ENCODE measurements at places on chromosomes 16 and 17.
A peak's percentile ranks its signal among the peaks of the same experiment; 100 is the strongest.

DNA sequence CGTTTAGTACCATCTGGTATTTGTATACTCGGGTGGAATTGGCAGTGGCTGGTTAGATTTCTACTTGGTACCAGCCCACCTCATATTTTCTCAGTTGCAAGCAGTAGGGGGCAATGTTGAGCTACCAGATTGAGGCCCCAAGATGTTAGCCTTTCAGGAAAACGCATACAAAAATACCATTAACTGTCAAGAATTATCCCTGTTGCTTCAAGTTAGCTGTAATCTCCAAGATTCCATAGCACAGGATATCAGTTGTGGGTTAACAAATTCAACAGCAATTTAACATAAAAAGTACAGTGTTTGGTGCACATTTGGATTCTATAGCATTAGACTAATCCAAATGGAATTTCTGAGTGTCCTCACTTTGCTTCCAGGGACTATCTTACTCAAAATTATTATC is 188.2 kb downstream of the FTO start:
- DNase-seq, result no peak

- DNase-seq, result no peak
These were observed 14.0 kb downstream of the TMEM92 start for GRCh38 chr17:50288306-50288705.

GRCh38 chr17:56658648-56659047 is 65.1 kb downstream of the NOG start:
- DNase-seq, result no peak

DNA sequence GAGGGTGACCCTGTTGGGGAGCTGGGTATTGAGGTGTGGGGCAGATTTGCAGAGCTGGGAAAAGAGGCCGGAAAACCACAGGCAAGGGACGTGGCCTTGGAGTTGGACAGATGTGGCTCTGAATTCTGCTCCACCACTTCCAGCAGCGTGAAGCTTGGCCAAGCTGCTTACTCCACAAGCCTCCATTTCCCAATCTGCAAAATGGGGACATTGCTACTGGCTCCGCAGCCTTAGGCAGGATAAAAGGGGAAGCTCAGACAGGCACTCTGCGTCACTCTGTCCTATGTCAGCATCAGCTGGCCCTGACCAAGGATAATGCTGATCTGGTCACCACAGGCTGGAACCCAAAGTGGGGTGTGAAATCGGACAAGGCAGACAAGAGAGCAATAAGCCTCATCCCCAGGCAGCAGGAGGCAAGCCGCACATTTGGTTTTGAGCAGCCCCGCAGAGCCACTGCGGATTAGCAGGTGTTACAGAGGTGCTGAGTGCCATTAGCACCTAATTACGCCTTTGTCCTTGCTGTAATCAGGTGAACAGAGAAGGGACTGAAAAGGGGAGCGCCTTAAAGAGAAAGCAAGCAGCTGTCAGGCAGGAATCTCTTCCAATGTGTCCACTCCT is 54.8 kb downstream of the SDK2 start:
- DNase-seq, result no peak

DNA sequence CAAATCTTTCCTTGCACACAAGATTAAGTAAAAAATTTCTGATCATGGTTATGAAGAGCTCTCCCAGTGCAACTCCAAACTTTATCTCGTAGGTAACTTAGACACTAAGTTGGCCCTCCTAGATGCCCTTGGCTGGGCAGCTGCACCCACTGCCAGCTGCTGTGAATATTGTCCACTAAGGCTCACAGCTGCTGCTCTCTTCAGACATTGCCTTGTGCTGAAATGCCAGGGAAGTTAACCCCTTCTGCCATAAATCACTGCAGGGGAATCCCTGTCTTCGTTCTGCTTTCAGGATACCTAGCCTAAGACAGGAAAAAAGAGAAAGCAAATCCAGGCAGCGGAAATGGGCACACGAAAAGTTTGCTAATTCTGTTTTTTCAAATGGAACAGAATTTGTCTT is 106.4 kb downstream of the IRX5 start:
- DNase-seq, result no peak

- DNase-seq, result no peak
These were observed 17.8 kb upstream of the RPL38 start for GRCh38 chr17:74185571-74186185.

GRCh38 chr17:75250009-75250471 is 11.4 kb downstream of the GGA3 start:
- DNase-seq, result peak; percentile 79

- DNase-seq, result no peak
These were observed 42.1 kb downstream of the ABHD15 start for GRCh38 chr17:29524692-29525091.

GRCh38 chr16:56109205-56109604 is 82.1 kb upstream of the GNAO1 start:
- DNase-seq, result no peak

DNA sequence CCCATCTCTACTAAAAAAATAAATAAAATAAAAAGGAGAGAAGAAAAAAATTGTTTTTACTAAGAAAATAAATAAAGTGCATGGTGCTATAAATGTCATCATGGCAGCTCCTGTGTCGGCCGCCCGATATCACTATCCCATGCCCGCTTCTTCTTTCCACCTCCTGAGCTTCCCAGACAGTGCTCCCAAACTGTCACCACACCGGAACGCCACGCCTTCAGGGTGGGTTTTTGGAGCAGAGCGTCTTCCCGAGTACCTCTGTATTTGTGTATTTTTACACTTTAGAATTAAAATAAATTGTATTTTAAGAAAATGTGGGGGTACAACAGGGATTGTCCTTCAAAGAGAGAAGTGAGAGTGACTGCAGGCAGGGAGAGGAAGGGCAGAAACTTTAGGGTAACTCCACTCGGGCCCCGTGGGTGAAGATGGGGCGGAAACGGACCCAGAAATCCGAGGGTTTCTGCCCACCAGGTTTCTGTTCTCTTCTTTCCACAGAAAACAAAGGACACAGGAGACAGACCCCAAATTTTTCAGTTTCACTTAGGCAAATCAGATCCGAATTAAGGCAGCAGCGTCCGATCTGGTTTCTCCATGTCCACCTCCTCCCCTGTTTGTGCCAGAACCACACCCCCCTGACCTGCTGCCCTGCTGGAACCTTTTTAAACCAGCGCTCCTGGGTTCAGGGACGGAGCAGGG is 3.6 kb upstream of the ITGAX start:
- no peak for DNase-seq

DNA sequence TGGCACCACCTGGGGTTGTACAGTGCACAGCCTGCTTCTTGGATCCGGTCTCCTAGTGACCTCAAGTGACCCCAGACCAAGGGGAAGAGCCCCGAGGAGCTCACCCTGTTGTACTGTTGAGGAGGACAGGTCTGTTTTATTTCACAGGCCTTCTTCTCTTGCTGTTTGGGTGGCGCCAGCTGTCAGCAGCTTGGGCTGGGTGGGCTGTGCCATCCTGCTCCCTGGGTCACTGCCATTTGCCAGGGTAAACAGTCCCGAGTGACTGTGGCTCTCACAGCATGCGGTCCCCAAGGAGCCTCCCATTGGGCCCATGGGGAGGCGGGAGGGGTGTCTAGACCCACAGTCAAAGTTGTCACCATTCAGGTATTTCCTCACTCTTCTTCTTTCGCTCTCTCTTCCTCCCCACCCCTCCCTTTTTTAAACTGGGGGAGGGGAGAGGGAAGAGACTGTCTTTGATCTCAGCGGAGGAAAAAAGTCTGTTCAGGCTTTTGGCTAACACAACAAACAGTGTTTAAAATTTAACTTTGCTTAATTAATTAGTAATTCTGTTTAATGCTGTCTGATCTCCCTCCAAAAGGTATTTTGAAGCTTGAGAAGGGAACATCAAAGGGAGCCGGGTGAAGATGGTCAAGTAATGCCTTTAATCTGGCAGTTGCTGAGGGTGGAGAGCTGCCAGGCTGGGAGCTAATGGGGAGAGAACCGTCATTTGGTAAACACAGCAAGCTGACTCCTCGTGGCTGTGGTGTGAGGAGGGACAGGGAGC is 64.0 kb downstream of the SNX20 start:
- no peak for DNase-seq

DNA sequence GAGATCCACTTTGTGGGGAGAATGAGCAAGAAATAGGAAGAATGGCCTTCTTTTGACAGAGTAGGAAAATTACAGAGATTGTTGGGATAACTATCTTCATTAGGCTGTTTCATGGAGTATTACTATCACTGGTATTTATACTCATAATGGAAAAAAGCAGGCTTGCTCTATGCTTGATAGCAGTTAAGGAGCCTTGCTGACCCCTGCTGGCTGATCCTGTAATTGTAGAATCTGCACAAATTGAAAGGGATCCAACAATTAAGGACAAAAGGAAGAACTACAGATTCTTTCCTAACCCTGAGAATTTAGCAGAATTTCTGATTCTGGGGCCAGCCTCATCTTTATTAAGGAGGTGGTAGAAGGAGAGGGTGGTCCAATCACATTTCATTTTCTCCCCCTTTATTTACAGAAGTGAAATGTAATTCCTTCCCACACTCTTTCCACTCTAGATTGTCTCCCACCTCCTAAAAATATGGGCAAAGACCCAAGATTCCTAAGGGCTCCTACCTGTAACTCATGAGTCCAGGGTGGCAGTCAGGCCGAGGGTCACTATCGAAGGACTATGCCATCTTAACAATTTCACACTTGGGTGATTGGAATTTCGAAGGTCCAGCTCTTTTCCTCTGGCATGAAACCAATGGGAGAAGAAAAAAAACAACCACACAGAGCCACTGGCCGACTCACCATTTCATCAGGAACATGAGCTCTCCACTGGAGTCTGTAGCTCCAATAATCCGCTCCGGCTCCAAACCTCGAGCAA is 26.3 kb downstream of the NFE2L1 start:
- no peak for DNase-seq

DNA sequence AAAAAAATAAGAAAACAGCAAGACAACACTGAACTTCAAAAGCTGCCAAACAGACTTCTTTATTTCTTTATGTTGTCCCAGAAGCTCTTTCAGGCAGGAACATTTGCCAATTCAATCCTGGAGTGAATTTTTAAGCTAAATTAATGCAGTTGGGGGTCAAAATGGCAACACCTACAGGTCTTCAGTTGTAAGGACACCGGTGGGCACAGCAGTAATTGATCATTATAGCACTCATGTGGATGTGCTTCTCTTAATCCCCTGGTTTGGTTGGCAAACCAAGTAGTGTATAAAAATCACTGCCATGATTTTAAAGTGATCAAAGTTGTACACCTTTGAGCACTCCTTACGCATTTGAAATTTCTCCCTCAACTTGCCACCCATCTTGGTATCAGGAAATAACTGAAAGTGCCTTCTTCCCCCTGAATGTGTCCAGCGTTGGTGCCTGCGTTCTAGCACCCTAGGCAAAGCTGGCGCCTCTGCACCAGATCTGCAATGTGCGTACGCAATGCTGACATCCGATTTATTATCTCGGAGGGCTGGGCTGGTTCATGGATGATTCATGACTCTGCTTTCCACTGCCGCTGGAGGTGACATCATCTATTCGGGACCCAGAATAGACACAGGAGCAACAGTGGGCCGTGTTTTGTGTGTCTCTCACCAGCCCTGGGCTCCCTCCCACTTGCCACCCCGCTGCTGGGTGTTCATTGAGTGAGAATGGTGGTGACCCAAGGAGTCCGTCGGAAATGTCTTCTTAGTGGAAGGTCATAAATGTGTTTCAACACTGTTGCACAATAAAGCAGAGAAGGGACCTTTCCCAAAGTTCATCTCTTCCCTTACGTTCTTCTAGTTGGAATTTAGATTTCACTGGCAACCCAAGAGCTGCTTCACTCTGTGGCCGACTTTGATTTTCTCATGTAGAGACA is 203.4 kb downstream of the CCDC182 start:
- DNase-seq, result no peak

DNA sequence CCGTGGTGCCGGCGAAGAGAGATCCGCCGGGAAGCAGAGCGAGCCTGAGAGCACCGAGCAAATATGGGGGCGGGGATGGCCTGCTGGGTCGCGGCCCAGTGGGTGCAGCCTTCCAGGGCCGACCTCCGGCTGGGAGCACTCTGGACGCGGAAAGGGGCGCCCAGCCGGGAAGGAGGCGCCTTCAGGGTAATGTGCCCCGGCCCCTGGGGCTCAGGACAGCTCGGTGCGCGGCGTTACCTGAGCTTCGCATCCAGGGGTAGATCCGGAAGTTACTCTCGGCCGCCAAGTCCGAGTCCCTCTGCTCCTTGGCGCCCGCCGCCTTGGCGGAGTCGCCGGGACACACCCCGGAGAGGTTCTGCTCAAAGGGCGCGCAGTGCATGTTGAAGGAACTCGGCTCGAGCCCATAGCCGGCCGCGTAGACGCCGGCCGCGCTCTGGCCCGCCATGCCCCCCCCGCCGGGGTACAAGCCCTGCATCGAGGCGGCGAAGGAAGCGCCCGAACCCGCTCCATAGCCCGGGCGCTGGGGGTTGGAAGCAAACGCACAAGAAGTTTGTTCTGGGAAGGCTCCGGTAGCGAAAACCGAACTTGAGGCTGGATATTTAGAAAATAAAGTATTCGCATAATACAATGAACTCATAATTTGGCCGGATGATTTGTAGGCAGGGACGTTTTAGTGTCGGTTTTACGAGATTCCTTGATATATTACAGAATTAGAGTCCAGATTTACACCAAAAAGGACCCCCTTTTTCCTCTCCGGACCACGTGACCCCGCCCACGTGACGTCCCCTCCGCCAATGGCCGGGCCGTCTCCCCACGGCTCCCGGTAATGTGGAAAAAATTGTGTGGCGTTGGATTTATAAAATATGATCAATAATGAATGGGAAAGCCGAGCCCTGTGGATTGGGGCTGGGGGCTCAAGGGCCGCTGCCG is at the start of gene HOXB7:
Gene HOXB7 (minus strand): TSS at position 736 of the 930 bp plus-strand sequence. CDS start 99 bp downstream, at position 637.
- no peak for DNase-seq

GRCh38 chr16:87824991-87825841 is 44.1 kb downstream of the SLC7A5 start:
- no peak for DNase-seq

- no peak for DNase-seq
These were observed 670.7 kb downstream of the MAF start for GRCh38 chr16:78929841-78930240.

DNA sequence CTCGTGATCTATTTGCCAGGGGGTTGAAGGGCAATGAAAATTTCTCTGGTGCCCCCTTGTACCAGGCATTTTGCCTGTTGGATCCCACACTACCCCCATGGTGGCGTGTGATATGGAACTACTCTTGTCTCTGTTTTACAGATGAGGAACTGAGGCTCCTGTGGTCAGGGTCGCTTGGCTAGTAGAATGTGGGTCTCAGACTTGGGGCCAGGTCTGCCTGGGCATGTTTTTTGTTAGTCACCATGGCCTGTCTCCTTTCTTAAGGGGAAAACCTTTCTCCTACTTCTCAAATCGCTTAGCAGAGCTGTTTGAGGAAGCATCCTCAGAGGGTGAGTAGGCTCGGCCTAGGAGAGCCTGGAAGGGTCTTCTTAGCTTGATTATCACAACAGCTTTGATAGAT is 51.2 kb downstream of the CLEC16A start:
- no peak for DNase-seq

GRCh38 chr16:84340325-84341040 is 27.9 kb upstream of the ATP2C2 start:
- no peak for DNase-seq

GRCh38 chr17:29622337-29623282 is at the start of gene CORO6:
Gene CORO6 (minus strand): TSS chr17:29622912. CDS start chr17:29621421, 1,491 bp downstream.
- DNase-seq, result no peak

GRCh38 chr16:58040496-58040846 is 14.9 kb downstream of the MMP15 start:
- no peak for DNase-seq

- DNase-seq, result no peak
These were observed 5.9 kb upstream of the SDK2 start for GRCh38 chr17:73650140-73650539.

Data from GM12878 (cell line).